ENCODE measurements at places on chromosomes 1 and 21.

DNA sequence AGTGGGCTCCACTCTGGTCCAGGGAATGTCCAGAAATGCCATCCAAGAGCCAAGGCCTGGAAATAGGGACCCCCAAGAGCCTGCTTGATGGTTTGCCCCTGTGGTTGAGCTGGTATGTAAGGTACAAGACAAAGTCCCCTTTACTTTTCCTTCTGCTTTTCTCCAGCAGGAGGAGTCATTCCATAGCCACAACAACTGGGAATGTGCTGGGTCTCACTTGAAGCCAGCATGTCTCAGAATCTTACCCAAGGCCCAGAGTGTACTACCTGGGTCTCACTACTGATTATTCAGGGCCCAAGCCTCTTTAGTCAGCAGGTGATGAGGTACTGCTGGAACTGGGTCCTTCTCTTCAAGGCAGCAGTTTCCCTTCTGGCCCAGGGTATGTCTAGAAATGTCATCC, 62.1 kb upstream of the CD55 start:
- DNase-seq = no peak

GRCh38 chr1:168608796-168609715, 32.7 kb downstream of the XCL1 start:
- DNase-seq = no peak

DNA sequence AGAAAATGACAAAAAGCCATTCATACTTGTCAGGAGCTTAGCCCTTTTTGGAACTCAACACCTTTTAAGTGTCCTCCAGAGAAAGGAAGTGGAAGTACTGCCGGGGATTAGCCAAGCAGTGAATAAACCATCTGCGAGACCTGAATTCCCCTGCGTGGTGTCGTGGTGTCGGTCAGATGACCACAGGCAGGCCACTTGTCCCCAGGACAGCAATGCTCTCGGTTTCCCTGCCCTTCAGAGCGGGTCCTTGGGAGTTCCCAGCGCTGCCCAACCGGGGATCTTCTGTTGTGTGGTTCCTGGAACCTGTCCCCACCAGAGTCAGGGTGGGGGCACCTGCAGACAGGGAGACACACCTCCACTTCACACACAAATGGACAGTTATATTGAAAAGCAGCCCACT, 9.2 kb downstream of the GPR157 start:
- no peak for DNase-seq

DNA sequence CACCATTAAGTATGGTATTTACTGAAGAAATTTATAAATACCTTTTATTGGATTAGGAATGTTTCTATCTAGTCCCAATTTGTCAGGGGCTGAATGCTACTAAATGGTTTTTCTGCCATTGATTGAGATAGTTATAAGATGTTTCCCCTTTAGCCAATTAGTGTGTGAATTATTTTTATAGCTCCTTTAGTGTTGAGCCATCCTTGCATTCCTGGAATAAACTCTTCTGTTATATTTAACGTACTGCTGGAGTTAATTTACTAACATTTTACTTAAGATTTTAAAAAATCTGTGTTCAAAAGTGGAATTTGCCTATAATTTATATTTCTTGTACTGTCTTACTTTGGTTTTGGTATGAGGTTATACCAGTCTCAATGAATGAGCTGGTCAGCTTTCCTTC, 25.4 kb upstream of the LRRC3 start:
- no peak for DNase-seq

GRCh38 chr1:110062612-110063011, 7.9 kb downstream of the ALX3 start:
- DNase-seq = no peak
